ENCODE measurements at places on chromosomes 16 and 17.

- DNase-seq, result no peak
Observed at GRCh38 chr17:78224231-78225087, 7.0 kb upstream of the TMEM235 start.

DNA sequence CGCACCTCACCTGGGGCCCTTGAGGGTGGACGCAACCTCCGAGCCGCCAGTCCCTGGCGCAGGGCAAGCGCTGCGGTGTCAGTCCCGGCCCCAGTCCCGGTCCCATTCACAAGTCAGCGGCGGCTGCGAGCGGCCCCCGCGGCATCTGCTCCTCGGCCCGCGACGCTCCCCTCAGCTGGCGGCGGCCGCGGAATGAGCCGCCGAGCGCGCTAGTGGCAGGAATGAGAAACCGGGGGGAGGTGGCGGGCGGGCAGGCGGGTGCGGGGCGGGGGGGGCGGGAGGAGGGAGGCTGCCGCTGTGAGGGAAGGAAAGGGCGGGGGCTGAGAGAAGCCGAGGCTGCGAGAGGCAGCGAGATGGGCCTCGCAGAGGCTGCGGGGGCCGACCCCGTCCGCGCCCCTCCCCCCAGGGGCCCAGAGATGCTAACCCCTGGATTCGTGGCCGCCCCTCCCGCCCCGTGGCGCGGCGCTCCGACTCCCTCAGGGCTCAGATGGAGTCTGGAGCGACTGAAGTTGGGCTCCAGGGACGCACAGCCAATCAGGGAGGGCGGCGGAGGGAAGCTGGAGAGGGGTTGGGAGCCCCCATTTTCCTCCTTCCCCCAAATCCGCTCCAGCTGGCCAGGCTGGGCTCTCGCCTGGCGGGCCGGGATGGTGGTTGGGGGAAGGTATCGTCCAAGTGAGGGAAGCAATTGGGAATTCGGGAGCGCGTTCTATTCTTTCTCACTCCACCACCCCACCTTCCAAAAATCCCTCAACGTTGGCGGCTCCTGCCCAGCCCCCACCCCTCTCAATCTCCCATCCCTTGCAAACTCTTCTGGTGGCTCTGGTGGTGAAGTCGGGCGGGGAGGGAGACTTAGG, at the start of gene CDH11:
CDH11 (minus strand) TSS at position 194 of the 854 bp plus-strand sequence. CDS start 117,194 bp downstream, outside the sequence.
- peak; percentile 93 for DNase-seq

DNA sequence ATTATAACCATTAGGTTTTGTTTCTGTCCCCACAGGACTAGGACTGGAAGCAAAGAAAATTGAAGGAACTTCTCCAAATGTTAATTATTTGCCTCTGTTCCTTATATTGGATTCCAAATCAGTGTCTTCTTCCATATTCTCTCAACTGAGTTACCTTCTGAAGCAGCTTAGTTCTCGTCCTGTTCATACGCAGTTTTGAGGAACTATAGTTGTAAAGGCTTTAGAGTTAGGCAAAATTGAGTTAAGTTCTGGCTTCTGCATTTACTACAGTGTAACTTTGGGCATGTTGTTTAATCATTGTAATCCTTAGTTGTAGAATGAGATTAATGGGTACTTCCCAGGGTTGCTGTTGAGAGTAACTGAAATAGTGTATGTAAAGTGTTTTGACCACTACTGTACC, 11.2 kb downstream of the CBFB start:
- DNase-seq, result no peak

DNA sequence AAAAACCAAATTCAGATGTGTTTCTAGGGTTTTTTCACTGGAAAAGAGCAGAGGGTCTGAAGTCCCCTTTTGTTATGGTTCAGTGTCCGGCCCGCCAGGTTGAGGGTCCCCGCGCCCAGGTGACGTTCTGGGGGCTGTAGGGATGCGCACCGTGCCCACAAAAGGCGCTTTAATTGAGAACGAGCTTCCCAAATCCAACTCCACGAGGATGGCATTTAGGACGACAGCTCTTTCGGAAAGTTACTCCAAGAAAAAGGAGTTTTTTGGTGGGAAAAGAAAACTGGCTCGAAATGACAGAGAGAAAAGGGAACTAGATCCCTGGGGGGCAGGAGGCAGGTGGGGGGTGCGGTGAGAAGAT, 15.9 kb upstream of the ZFHX3 start:
- DNase-seq, result no peak

GRCh38 chr16:84048871-84049270, 6.3 kb upstream of the SLC38A8 start:
- DNase-seq, result no peak

DNA sequence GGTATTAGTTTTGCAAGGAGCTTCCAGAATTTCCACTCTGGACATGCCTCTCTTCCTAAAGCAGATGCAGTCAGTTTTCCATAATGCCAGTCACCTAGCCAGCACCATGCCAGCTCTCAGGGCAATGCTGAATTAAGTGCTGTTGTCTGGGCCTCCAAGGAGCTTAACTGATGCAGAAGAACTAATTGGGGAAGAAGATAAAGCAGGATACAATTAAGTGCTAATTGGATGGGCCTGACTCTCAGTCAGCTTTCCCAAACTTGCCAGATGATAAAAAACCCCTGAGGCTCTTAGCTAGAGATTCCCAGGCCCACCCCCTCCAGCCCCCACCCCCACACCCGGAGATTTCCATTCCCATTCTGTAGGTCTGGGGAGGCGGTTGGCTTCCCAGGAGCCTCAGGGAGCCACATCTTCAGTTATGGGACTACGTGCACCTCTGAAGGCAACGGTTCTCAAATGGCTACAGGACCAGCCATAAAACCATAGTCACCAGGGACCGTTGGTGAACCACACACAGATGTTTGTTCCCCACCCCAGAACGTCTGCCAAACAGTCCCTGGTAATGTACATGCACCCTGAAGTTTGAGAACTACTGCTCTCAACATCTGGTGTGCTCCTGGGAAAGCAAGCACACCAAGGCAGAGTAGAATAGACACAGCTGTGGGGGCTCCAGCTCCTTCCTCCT, 499.1 kb upstream of the CDH5 start:
- peak; percentile 53 for DNase-seq
